ENCODE measurements at places on chromosomes 7 and 10. TPM values are rescaled to one million over a fixed set of nuclear protein-coding genes. Genes with fewer than 3 reads are reported as not detected.

The RBP4 gene
- not detected for total RNA-seq

DNA sequence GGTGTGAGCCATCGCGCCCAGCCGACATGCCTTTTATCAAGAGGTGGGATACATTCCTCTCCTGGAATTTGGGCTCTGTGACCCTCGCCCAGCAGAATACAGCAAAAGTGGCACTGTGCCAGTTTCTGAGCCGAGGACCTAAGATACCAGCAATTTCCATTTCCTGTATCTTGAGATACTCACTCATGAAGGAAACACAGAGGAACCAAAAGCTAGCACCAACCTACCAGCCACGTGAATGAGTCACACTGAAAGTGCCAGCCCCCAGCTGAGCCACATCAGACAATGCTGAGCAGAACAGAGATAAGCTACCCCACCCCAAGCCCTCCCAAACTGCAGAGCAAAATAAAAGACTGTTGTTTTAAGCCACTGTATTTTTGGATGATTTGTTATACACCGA, 56.3 kb downstream of the CACUL1 start:
- no peak for DNase-seq

DNA sequence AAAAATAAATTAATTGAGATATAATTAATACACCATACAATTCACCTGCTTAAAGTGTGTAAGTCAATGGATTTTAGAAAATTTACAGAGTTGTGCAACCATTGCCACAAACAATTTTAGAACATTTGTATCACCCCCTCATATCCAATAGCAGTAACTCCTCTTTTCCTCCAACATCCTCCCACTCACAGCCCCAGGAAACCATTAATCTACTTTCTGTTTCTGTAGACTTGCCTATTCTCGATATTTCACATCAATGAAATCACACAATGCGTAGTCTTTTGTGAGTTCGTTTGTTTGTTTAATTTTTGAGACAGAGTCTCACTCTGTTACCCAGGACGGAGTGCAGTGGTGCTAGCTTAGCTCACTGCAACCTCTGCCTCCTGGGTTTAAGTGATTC, 13.7 kb upstream of the HERC4 start:
- DNase-seq: no peak

- no peak for DNase-seq
These were observed 29.4 kb upstream of the SGMS1 start for GRCh38 chr10:50653142-50653541.

The TUBAL3 gene
- not detected for total RNA-seq

The BHLHA15 gene
- 1.4 TPM for total RNA-seq

The PNLIP gene
- not detected for total RNA-seq

GRCh38 chr7:29797112-29797944, 9.0 kb upstream of the WIPF3 start:
- no peak for DNase-seq

DNA sequence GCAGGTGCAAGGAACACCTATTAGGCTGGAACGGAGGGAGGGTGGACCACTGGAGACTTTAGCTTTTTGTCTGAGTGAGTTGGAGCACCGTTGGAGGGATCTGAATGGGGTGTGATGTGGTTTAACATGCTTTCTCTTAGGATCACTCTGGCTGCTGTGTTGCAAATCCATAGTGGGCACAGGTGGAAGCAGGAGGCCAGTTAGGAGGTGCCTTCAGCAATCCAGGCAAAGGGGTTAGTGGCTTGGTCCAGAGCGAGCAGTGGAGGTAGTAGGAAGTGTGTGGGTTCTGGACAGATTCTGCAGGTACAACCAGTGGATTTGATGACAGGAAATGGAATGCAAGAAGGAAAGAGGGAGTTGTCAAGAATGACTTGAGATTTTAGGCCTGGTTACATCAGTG, 95.0 kb downstream of the MMRN2 start:
- DNase-seq: no peak

GRCh38 chr10:124075231-124075955, 18.0 kb downstream of the CHST15 start:
- no peak for DNase-seq

The AKR1D1 gene
- 0.31 TPM for total RNA-seq

The PPP1R9A gene
- 17.0 TPM for total RNA-seq

- no peak for DNase-seq
These were observed 123.0 kb downstream of the SH2D4B start for GRCh38 chr10:80660736-80661135.

The ABCB8 gene
- 23.9 TPM for total RNA-seq

The ABCC2 gene
- total RNA-seq: 0.46 TPM

The SCIN gene
- 0.44 TPM for total RNA-seq

- DNase-seq: no peak
These were observed 85.5 kb downstream of the FAM53B start for GRCh38 chr10:124658591-124659242.

GRCh38 chr10:24642921-24643678, 80.6 kb downstream of the ARHGAP21 start:
- no peak for DNase-seq

- DNase-seq: no peak
These were observed 342.0 kb upstream of the PODXL start for GRCh38 chr7:131898418-131898817.

DNA sequence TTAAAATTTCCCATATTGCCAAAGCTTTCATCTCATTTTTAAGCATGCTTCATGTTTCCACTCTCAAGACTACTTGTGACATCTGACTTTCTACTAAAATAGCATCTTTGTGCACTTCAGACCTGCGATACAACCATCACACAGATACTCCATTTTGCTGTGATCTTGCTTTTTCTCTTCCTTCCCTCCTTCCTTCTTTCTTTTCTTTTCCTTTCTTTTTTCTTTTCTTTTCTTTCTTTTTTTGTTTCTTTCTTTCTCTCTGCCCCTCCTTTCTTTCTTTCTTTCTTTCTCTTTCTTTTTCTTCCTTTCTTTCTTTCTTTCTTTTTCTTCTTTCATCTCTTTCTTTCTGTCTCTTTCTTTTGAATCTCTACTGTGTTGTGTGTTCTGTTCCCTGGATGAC, 194.0 kb upstream of the KCND2 start:
- no peak for DNase-seq

GRCh38 chr7:44771358-44771757, 22.7 kb downstream of the ZMIZ2 start:
- DNase-seq: no peak

DNA sequence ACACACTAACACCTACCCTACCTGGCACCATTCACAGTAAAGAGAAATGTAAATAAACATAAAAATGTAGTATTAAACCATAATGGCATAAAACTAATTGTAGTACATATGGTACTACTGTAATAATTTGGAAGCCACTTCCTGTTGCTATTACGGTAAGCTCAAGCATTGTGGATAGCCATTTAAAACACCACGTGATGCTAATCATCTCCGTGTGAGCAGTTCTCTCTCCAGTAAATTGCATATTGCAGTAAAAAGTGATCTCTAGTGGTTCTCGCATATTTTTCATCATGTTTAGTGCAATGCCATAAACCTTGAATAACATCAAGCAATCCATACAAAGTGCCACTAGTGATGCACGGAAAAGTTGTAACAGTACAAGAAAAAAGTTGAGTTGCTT, 75.4 kb downstream of the CFTR start:
- no peak for DNase-seq

The EGR2 gene
- 3.0 TPM for total RNA-seq

The TSC22D4 gene
- 17.2 TPM for total RNA-seq

GRCh38 chr10:44781131-44781530, 130.0 kb upstream of the TMEM72 start:
- no peak for DNase-seq

- DNase-seq: no peak
These were observed 647.5 kb upstream of the IGFBP3 start for GRCh38 chr7:46568420-46569132.

The PLCE1 gene
- 0.09 TPM for total RNA-seq

DNA sequence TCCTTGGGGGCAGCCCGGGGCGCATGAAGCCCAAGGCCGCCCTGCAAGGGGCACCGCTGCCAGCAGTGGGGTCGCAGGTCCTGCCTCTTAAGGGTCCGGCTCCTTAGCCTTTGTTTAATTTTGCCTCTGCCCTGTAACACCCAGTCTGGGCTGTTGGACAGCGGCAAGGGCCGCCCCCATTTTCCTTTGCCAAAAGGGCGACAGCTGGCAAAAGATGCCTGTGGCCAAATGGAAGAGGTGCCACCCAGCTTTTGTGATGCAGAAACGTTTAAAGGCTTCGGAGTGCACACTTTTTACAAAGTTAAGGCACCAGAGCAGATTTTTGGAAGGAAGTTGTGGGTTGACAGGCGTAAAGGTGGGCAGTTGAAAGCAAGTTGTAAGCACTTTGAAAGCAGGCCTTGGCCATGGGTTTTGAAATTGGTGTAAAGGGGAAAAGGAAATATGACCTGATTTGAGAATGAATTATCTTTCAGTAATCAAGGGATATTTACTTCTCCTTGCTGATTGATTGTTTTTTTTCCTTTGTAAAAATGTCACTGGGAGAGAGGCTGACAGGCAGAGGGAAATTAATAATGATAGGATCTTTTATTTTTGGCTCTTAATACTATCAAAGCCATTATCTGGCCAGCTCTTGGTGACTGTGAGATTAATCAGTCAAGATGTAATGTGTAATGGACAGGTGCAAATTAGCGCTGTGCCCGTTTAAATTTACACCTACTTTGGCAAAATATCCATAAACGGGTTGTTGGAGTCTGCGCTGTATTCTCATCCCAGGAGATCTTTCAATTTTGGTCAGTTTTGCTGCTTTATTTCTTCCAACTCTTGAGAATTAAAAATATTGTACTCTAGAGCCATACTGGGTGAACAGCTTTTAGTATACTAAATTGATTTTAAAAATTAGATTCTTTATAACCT, 1.2 kb downstream of the CASD1 start:
- DNase-seq: peak; percentile 56

DNA sequence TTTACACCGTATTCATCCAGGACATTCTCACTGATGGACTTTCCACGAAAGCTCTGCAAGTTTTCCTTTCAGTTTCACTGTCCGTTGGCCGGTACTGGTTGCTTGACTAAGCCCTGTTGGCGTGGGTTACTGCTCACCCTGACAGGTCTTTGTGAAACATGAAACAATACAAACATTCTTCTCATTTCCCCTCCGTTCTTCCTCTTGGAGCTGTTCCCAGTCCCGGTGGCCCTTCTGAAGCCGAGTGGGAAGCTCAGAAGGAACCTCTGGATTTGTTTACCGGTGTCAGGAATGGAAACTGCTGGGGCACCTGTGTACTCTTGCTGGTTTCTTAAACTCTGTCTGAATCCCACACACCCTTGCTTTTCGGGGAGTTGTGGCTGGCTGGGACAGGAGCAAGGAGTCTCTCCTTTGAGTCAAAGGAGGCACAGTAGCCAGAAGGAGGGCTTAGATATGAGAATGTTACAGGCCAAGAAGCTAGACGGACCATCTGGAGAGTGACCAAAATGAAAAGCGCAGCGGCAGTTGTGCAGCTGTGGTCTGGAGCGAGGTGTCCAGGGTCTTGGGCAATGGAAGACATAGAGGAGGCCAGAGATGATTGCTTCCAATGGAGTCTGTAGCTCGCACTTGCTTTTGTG, 45.7 kb downstream of the LYZL2 start:
- DNase-seq: no peak

The HECW1 gene
- 5.0 TPM for total RNA-seq

GRCh38 chr10:15280462-15280861, 90.6 kb downstream of the FAM171A1 start:
- DNase-seq: no peak

The AGR3 gene
- not detected for total RNA-seq

The ABCA13 gene
- total RNA-seq: 0.11 TPM

DNA sequence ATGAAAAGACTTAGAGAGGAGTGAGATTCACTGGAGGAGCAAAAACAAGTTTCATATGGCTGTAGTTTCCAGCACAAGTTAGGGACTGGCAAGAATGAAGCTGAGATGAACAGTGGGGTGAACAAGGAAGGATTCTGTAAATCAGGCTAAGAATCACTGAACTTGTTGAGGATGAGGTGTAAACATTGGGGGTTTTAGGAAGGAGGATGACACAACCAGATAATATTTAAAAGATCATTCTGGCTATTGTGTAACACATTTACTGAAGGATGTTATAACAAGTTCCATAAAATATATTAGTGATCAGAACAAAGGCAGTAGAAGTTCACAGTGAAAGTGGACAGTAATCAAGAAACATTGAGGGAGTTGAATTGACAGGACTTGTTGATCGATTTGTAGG, 68.9 kb downstream of the CD36 start:
- DNase-seq: no peak

- DNase-seq: no peak
These were observed 34.4 kb downstream of the SCRN1 start for GRCh38 chr7:29955075-29955792.

- peak; percentile 37 for DNase-seq
These were observed 537 bp downstream of the FOXK1 start for GRCh38 chr7:4682621-4683042.

DNA sequence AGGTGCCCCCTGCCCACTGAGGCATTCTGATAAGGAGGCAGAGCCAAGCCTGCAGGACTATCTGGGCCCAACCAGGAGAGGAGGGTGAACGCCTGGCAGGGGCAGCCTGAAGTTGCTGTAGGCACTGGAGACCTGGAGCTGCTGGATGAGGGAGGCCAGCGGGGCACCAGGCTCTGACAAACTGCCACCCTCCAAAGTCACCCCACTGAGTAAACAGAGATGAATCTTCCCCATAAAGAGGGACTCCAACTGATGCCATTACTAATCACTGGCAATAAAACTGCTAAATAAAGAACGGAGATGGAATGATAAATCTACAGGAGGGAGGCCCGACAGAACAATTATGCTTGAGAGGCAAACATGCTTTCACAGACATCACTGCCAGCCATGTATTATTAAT, 44.2 kb downstream of the DRGX start:
- no peak for DNase-seq

The MSMB gene
- total RNA-seq: not detected

The FAM180A gene
- total RNA-seq: not detected

- DNase-seq: no peak
These were observed 43.6 kb upstream of the ZNF32 start for GRCh38 chr10:43692051-43692825.

All from H9 (cell line).